ENCODE measurements at places on chromosomes 3 and 15.

GRCh38 chr3:77693147-77693546 is 653.2 kb downstream of the ROBO2 start:
- no peak for DNase-seq

DNA sequence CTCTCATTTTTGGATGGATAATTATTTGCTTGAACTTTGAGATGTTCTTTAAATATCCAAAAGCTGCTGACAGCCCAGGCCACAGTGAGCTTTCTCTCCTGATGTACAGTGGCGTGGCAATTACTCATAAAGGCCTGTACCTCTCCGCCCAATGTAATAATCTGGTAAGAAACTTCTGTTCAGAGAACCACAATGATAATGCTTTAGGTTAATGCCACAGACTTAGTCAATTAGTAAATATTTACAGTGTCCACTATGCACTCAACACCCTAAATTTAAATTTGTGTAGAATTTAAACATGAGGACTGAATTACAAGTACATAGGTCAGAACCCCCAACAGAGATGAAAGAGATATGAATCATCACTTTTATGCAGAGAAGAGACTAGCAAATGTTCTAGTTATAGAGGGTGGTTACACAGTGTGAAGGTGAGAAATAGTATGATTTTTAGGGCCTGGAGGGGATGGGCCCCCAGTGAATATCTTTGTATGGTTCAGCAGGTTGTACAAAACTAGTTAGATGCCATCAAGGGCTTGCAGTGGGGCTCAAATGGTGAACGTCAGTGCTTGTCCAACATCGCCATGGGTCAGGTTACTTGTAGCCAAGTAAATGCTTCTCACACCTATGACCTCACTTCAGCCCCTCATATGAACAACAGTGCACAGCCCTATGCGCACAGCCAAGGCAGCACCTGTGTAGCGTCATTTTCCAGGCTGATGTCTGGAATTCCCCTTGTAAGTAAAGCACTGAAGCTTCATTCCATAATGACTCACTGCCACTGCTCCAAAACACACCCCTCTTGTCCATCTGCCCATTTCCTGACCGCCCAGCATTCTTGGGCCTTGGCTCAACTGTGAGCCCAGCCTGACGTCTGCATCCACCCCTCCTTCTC is 13.3 kb downstream of the ABHD2 start:
- no peak for DNase-seq

DNA sequence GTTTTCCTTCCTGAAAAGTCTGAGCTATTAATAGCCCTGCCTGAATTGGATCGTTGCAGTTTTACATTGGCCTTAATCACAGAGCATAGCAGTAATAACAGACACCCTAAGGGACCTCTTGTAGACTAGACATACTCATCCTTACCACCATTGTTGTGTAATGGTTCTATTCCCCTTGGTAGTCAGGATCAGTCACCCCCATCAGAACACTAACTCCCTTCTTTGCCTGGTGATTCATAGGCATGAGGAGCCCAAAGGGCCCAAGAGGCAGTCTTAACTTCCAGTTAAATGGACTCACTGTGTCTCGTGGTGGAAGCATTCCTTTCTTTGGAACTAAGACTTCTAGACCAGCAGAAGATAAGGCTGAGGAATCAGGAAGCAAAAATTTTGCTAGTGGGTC is 20.2 kb downstream of the CGGBP1 start:
- no peak for DNase-seq

DNA sequence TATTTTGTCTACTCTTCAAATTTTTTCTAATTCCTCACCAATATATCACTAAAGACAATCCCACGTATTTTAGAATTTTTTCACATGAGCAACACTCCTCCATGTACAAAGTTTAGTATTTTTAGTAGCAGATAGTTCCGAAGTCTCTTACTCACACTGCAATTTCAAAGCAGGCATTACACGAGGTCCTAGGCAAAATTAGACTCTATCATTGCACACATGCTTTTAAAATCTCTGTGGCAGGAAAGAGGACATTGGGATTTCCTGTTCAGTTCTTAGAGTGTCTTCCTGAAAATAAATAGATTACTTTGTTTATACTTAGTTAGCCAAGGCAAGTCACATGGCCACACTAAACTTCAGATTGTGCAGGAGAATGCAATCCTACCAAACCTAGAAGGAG is 847.7 kb downstream of the ROBO2 start:
- no peak for DNase-seq

DNA sequence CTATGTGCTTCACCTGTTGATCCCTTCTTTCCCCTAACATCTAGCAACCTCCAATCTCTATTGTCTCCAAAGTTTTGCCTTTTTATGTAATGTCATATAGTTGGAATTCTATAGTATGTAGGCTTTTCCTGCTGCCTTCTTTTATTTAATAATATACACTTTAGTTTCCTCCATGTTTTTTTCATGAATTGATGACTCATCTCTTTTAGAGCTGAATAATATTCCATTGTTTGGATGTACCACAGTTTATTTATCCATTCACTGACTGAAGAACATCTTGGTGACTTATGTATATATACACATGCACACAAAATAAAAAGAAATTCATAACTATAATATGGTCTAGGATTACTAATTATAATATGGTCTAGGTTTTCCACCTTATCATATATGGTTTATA is 1314.2 kb downstream of the OTOL1 start:
- no peak for DNase-seq

GRCh38 chr3:43616034-43616433 is 5.8 kb downstream of the ANO10 start:
- no peak for DNase-seq

- DNase-seq, result no peak
These were observed 17.9 kb upstream of the UACA start for GRCh38 chr15:70781236-70781635.

GRCh38 chr15:75809986-75810750 is 33.1 kb upstream of the UBE2Q2 start:
- no peak for DNase-seq

Data from GM12891 (cell line).